Activated CD4-positive, CD25-positive, alpha-beta regulatory T cell treated with anti-CD3 and anti-CD28 coated beads, Interleukin-2, amount 50 U/mL, for 16 hours (primary cell): ENCODE measurements at places on chromosomes 7 and 10.

- no peak for DNase-seq
These were observed 1.4 kb downstream of the ZNF438 start for GRCh38 chr10:31030260-31030659.

DNA sequence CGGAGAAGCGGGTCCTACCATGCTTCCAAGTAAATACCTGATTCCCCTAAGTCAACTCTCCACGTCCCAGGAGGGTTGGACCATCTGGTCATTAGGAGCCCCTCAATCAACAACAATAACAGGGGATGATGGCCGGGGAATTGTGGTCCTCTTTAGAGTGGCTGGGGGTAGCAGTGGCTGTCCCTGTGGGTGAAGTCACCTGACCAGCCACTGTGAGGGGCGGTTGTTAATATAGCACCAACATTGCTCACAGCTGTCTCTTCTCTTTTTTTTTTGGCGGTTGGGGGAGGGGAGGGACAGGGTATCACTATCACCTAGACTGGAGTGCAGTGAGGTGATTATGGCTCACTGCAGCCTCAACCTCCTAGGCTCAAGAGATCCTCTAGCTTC, 67.9 kb downstream of the SPDYE5 start:
- DNase-seq, result no peak

GRCh38 chr10:119777686-119778085, 51.8 kb downstream of the INPP5F start:
- no peak for DNase-seq

DNA sequence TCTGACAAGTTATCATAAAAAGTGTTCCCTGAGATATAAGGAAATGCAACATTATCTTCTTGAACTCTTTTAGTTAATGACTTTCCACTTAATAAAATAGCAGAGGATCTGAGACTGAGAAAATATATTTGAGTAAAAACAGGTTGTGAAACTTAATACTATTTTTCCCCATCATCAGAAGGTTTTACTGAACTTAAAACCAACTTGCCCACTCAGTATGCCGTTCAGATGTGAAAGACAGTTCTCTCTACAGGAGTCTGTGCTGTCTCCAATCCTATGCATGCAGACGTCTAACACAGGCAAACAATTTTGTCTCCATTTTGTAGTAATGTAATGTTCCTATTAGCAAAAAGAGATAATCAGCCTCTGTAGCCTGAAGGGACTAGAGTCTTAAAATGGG, 38.2 kb upstream of the CYP2C18 start:
- no peak for DNase-seq

DNA sequence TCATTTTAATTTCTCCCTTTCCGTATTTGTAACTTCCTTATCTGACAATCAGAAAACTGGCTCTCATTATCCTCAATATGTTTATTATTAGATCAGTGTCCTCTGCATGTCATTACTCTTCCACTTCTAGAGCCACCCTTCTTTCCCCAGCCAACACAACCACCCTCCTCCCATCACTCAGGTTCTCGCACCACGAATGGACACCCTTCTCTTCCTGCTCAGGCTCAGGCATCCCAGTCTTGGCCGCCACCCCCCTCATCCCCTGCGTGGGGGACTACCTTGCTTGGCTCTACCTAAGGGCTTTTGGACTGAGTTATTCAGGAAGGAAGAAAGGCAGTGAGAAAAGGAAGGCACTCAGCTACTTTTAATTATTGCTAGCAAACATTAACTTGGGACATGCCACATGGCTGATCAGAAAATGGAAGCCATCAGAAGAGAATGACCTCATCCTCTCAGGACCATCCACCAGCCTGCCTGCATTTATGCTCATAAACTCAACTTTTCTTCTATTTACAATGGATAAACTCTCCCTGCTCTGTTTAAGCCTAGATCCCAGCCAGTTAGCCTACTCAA, 199.9 kb upstream of the PLXNA4 start:
- no peak for DNase-seq

DNA sequence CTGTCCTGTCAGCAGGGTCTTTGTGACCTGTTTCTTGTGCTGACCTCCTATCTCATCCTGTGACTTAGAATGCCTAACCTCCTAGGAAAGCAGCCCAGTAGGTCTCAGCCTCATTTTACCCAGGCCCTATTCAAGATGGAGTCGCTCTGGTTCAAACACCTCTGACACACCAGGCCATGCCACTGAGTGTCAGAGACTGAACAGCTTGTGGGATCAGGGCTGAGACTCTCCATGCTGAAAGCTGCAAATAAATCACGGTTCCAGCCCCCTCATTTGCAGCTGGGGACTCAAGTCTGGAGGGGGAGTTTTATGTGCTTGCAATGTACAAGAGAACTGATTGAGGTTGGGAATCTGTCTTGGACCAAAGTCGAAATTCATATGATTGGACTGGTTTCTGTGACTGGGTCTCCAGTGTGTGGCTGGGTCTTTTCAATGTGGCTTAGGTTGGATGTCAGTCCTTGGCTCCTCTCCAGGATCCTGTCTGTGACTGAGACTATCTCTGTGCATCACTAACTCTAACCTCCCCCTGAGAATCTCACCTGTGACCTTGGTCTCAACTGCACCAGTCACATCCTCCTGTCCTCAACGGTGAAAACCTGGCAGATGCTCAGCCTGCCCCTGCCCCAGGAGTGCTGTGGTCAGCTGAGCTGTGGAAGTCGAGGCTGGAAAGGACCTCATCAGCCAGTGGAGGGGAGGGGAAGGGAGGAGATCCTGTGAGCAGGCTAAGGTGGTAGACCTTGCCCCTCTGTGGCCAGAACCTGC, 11.7 kb downstream of the PRF1 start:
- DNase-seq, result no peak
